Stimulated activated CD4-positive, alpha-beta T cell treated with anti-CD3 and anti-CD28 coated beads, Interleukin-2, amount 100 ng/mL, for 24 hours (primary cell): ENCODE measurements at places on chromosomes 6 and 20.

GRCh38 chr6:13538084-13538483, 36.3 kb upstream of the SIRT5 start:
- DNase-seq, result no peak

DNA sequence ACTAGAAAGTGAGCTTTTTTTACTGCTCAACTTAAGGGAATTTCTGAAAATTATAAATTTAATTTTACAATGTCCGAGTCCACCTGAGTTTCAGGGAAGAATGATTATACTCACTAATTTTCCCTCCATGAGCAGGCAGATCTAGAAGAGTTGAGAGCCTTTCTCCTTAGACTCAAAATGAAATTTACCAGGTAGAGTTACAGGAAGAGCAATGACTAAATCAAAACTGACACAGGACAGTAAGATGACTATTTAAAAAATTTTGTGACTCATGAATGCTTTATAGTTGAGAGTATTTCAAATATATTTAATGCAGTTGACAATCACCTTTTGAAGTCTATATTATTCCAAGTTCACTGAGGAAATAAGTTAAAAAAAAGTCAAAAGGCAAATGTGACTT, 198.1 kb upstream of the NRSN1 start:
- no peak for DNase-seq

DNA sequence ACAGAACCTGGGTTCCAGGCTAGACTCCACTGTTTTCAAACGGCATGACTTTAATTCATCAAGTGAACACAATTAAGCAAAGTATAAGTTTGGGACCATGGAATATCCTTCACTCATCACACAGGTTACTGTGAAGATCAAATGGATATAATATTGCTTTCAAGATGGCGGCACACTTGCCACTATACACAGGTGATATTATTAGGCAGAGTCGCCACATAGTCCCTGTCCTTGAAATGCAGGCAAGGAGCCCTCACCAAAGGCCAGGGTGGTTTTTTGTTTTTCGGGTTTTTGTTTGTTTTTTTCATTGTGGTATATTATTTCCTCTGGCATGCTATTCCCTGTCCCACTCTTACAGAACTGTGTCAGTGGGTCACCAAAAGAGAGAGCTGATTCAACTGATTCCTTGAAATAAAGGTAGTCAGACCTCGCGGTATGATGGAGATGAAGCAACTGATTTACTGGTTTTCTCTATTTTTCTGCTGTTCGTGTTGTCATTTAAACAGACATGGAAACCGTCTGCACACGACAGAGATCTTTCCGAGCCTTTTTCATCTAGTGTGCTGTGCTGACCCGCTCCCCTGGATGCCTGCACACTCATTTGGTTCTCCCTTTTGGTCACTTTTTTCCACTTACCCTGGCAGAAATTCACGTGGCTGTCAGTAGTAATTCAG, 29.7 kb downstream of the MYB start:
- no peak for DNase-seq

GRCh38 chr6:142784344-142784743, 160.6 kb downstream of the HIVEP2 start:
- no peak for DNase-seq

GRCh38 chr6:9335431-9335830, 900.1 kb upstream of the SLC35B3 start:
- no peak for DNase-seq

GRCh38 chr20:13510837-13511488, 127.8 kb downstream of the TASP1 start:
- DNase-seq, result no peak

DNA sequence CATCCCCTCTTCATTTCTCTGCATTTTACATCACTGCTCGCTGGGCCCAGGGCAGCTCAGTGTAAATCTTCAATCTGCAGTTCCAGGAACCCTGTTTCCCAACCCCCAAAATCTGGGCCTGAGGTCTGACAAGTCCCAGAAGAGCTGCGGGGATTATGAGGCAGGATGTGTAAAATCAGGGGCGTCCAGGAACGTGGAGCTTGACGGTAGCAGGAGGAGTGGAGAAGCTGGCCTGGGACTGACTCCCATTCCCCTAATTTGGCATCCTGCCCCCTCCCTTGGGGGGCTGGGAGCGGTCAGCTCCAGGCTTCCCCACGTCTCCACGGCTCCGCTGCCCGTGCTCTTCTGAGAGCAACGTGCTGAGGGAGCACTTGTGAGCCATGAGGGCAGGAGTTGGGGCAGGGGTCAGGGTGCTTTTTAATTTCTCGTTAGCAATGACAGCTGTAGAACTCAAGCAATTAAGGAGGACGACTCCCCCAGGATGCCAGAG, 23.4 kb upstream of the VEGFA start:
- DNase-seq, result no peak

DNA sequence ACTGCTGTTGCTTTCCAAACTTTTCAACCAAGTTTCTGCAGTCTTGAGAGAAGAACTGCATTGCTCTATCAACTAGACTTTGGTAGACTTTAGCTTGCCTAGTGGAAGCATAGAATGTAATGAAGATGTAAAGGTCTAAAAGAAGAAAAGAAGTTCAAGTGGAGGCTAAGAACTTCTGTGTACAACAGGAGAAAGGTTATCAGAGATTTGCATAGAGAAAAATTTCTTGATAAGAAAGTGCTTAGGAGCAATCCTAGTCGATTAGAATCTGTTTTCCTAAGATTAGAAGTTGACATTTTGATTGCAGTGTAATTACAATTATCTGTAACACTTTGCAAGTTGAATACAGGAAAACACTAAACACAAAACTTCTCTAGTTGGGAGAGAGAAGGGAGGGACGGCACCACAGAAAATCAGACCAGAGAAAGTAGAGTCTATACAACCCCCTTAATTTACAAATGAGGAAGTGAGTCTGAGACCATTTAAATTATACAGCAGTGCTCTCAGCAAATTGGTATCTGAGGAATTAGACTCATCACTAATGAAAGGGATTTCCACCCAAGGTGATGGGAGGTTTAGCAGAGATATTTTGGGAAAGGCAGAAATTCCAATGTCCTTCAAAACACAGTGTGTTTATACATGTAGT, 194.3 kb upstream of the MARCKS start:
- no peak for DNase-seq

DNA sequence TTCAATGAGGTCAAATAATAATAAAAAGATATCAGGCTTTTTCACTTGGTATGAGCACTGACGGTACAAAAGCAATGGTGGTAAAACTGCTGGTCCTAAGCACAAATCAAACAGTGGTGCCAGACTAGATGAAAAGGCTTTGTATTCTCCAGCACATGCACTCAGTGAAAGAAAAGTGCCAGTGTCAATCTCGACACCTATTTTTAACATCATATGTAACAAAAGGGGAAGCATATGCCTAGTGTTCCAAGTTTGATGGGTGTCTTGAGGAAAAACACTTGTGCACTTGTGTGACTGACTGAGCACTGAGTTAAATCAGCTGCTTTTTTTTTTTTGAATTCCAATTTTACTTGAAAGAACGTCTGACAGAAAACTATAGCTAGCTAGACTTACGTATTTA, 27.3 kb downstream of the MED23 start:
- DNase-seq, result no peak

GRCh38 chr6:28943223-28943556, 19.4 kb upstream of the TRIM27 start:
- no peak for DNase-seq

DNA sequence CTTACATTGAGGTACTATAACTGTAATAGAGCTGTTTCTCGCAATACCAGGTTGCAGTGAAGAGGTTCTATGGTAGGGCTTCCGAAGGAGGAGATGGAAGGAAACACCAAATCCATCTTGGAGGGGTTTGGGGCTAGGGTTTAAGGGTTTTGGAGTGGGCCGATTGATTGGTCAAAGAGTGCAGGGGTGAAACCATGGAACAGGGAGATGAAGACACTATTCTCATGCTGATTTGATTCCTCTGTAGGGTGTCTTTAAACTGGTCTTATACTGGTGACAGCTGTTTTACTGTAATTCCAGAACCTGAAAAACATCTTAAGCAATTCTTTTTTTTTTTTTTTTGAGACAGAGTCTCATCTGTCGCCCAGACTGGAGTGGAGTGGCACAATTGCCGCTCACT, 7.8 kb downstream of the SMIM13 start:
- no peak for DNase-seq

- DNase-seq, result no peak
These were observed 4.0 kb upstream of the FOXS1 start for GRCh38 chr20:31849306-31849930.

DNA sequence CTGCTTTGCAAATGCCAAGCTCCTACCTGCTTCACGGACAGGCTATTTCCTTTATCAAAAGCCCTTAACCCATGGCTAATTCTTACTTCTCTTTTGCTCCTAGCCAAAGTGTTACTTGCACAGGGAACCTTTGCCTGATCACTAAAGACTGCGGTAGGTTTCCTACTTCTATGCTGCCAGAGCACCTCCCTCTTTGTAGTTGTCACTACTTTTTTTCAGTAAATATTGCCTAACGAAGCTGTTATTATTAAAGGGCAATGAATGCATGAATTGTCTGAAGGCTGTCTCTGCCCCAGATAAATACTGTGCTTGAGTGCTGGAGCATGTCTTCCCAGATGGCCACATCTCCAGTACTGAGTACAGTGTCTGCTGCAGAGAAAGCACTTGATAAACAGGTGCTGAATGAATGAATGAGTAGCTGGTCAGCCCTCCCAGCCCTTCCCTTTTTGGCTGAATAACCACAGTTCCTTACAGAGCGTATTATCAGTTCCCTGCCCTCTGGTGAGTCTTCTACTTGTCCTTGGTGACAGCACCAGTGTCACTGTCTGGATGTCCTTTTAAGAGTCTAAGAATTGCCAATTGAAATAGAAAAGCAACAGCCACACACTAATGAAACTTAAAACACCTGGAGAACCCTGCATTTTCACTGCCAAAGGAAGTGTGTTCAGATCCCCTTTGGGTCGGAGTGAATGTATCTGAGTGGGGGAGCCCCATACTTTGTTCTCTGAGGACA, 73.6 kb upstream of the TRAF3IP2 start:
- DNase-seq, result no peak

GRCh38 chr6:18752278-18753068, 365.3 kb downstream of the RNF144B start:
- DNase-seq, result no peak
